Activated naive CD4-positive, alpha-beta T cell (primary cell): ENCODE measurements at places on chromosomes 2 and 18.

- DNase-seq = no peak
These were observed 193.5 kb downstream of the MCFD2 start for GRCh38 chr2:46722142-46722541.

DNA sequence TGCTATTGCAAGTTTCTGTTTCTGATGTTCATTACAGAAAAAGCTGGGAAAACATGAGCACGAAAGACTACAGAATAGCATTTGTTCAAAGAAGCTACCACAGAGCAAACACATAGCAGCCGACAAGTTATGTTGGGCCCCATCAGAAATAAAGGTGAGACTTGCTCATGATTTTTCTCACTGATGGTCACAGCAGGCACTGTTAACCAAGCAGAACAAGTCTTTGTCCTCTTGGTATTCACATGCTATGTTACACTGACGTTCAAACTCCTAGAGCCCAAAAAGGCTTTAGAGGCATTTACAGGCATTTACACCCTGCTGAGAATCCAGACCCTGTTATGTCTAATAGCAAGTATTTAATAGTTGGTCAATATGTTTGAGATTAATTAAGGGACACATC, 235.0 kb upstream of the HNMT start:
- DNase-seq = no peak

- no peak for DNase-seq
These were observed 41.3 kb upstream of the SLC1A4 start for GRCh38 chr2:64947885-64948284.

DNA sequence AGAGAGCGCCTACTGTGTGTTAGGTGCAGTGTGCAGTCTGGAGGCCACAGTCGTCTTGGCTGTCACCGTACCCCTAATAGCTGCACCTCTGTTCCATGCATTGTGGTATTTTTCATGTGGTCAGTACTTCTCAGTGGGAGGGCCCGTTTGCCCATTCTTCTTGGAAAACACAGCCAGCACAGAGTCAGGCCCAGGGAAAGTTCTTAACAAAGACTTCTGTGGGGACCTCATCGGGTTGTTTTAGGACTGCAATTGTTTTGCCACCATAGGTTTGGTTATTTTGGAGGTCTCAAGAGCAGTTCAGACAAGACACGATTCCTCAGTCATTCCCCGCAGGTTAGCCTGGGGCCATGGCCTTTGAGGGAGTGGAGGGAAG, 62.3 kb downstream of the SMIM21 start:
- DNase-seq = no peak

DNA sequence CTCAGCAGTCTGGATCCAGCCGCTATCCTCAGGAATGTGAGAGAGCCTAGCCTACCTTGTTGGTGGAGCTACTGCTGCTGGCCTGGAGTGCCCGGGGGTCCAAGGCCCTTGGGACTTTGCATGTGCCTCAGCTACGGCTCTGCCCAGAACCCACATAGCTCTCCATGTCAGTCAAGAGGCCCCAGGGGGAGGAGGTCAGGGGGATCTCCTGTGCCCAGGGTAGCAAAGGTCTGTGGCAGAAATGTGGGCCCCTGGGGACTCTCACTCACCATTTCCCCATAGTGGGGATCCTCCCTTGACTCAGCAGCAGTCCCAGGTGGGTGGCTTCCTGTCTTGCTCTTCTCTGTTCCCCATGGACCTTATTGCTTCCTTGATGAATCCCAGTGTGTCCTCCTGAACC, 342.7 kb upstream of the CHAC2 start:
- DNase-seq = no peak

DNA sequence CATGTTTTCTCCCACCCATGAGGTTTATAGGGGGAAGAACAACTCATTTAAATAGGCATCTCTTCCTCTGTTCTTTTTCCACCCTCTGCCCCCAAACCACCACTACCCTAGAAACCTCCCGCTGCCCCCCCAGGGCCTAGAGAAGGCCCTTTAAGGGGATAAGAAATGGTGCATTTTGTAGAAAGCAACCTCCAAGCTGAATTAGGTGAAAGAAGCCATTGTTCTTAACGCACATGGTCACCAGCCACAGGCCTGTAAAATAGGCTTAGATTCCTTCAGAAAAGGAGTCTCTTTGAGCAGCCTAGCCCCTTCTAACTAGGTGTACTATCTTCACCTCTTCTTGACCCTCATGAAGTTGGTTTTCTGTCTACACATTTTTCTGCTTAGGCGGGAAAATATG, 118.6 kb upstream of the SP5 start:
- DNase-seq = no peak

DNA sequence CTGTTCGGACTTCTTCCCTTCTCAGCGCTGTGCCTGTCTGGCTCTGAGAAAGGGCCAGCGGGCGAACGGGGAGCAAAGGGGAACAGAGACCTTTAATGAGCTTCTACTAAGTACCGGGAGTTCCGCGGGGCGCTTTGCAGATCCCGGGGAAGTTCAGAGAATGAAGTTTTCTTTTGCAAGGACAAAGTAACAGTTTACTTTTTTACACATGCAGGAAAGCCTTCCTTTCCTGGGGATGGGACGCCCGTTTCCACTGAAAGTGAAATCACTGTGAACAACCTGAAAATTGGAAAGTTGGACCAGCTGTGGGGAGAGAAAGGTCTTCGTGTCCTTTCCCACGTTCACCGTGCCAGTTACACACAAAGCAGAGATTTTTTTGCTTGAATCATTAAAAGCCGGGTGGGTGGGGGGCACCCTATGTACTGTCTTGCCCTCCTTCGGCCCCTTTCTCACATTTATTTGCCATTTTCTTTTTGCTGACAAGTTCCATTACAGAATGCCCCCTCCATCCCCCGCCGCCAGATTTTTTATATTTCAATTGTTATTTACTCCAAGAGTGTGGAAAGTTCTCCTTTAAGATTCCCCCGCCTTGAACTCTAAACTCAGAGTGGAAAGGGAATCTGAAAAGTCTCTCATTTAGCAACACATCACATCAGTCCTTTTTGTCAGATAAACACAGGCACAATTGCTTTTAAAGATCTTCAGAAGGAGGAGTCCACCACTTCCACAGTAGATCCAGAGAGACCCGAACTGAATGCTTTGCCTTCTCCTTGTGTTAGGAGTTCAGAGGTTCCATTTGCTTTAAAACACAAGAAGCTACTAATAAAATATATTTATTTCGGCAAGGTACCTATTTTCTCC, 1.1 kb upstream of the FN1 start:
- no peak for DNase-seq

DNA sequence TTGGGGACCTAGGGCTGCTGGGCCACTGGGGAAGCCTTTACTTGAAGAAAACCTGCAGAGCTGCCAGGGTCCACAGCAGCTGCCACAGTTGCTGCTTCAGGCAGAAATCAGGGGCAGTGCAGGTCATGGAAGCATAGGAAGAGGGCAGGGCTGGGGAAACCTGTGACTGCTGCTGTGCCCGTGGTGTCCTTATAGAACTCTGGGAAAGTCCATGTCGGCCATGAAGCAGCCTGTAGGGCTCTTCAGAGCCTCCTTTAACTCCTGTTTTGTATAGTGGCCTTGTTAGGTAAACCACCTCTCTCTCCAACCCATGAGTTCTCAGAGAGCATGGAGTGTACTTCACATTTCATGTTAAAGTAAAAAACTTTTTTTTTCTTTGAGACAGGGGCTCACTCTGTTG, 62.1 kb downstream of the SMAD4 start:
- DNase-seq = no peak

- DNase-seq = no peak
These were observed 47.9 kb downstream of the GEMIN6 start for GRCh38 chr2:38825956-38826355.

DNA sequence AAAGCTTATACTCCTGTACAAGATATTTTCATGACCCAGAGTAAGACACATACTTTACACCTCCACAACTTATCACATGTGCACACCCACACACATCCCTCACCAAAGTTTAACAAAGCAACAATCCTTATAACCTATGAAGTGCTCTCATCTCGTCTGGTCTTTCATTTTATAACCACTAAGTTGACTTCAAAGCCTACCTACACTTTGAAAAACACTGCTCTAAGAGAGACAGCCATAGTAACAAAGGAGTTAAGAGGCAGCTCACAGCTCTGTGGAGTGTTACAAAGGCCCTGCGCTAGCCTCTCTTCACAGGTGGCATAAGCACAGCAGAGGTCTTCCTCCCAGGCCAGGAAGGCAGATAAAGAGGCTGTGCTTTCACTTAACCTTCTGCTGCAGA, 69.7 kb upstream of the TMEM200C start:
- no peak for DNase-seq

GRCh38 chr2:133458280-133458679, 110.0 kb downstream of the NCKAP5 start:
- DNase-seq = no peak

DNA sequence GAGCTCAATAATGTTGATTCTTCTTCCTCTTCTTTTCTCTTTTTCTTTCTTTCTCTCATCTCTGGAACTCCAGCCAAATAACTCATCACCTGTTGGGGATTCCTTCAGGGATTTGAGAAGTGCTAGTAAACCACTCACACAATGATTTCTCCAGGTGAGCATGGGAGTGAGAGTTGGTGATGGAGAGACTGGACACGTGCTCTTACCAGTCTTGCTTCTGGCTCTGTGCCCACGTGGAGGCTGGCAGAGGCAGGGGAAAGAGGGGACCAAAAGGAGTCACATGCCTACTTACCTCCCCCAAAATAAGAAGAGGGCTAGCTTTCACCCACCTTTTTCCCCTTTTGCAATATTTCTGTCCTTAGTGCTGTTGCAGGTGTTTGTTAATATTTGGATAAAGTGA, 28.6 kb upstream of the CCDC85A start:
- DNase-seq = no peak
